ENCODE measurements at places on chromosomes 13 and 19.

DNA sequence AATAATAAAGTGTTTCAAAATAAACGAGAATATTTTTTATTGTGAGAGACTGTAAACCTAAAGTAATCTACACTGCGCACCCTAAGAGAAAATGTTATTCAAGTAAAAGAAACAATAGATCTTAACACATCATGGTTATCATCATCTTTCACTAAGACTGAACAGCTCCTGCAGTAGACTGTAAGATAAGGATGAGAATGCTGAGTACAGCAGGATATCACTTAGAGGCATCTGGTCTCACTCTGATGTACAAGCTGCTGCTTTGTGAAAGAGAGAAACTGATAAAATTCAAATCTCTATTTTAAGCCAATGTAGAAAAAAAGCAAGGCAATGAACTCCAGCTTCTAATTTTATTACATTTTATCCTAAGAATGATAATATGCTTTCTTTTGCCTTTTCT is 261.7 kb upstream of the HTR2A start:
- DNase-seq = no peak

GRCh38 chr13:101331731-101332130 is 84.6 kb downstream of the NALCN start:
- DNase-seq = peak; percentile 74

- DNase-seq = no peak
These were observed 24.7 kb upstream of the POP4 start for GRCh38 chr19:29581398-29581797.

GRCh38 chr19:38378866-38379265 is 4.5 kb downstream of the PSMD8 start:
- DNase-seq = no peak

GRCh38 chr13:95605448-95606125 is 38.9 kb downstream of the DZIP1 start:
- no peak for DNase-seq

DNA sequence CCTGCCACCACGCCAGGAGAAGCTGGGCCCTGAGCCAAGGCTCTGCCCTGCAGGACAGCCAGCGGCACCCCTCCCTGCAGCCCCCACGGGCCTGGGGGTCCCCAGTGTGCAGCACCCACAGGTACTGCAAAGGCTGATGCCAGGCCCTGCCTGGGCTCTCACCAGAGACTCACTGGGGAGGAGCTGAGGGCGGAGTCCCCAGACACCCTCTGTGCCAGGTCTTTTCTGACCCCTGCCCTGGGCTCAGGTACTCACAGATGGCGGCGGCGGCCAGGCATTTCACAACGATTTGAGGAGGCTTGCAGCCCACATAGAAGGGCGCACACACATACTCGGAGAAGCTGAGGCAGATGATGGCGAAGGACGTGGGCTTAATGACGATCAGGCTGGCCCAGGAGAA is 5.7 kb downstream of the SLC7A9 start:
- no peak for DNase-seq

DNA sequence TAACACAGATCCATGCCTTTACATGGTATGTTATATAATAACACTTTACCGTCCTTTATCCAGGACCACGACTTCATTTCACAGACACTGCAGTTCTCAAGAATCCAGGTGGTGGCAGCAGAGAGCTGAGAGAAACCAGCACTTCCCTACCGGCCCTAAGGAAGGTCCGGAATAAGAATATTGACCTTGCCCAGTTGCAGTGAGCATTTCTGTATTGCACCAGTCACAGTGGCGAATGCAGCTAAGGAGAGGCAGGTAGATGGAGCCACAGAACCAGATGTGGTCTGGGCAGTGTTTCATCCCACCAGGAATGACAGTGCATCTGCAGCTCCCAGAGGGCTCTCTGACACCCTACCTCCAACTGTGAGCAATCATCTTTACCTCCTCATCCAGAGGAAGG is 44.6 kb downstream of the ZNF787 start:
- DNase-seq = peak; percentile 45

GRCh38 chr13:112096959-112097358 is 30.0 kb downstream of the SOX1 start:
- DNase-seq = no peak

GRCh38 chr13:112254900-112255299 is 121.3 kb upstream of the SPACA7 start:
- DNase-seq = no peak

DNA sequence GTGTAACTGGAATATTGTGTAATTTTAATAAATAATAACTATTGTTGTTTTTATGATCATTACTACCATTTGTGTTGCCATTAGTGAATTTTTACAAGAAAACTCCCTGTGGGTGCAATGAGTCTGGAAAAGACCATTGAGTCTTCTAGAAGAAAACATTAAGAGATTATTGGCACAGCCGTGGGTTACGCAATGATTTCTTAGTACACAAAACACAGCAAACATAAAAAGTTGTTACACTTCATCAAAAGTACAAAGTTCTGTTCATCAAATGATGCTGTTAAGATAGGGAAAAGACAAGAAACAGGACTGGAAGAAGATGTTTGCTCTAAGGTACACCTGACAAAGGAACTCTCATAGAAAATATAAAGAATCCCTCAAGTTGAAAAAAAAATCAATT is 41.6 kb downstream of the ZNF331 start:
- no peak for DNase-seq

GRCh38 chr13:51479199-51479523 is 26.3 kb upstream of the INTS6 start:
- no peak for DNase-seq

DNA sequence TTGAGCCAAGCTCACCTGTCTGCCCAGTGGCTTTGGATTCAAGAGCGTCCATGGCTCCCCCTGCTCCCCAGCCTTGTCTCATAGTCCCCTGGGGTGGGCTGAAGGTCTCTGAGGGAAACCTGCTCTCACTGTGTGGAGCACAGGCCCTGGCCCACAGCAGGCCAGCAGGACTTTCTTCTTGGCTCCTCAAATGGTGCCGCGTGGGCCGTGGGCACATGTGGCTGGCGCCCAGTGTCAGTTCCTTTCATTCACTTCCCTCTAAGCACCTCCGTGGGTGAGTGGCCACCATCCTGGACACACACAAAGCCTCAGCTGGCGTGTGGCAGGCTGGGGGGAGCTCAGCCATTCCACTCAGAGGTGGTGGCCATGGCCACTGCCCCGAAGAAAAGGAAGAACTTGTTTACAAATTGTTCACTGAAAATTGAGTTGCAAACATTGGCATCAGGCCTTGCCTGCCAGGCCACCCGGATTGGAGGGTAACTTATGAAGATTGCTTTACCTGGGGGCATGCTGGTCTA is 53.1 kb downstream of the C1QTNF9 start:
- DNase-seq = no peak

DNA sequence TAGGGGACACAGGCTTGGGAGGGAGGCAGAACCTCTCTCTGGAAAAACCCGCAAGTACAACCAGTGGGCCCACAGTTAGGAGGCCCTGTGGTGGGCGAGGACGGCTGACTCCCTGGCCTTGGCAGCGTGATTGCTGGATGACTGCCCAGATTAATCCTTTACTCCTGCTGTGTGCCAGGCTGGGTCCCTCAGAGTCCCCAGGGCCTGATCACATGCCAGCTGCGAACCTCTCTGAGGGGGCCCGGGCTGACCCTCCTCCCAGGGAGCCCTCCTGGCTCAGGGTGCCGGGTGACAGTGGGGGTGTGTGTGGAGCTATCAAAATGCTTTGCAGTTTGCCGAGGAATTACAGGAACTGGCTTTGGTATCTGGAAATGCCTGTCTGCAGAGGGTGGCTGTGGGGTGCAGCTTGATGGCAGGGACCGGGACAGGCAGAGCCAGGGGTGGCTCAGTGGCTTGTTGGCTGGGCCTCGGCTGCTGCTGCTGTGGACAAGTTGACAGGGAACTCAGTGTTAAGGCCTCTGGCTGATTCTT is 48.9 kb downstream of the DNM2 start:
- no peak for DNase-seq

- no peak for DNase-seq
These were observed 17.0 kb upstream of the RUBCNL start for GRCh38 chr13:46403851-46404732.

GRCh38 chr13:93670866-93671265 is 444.3 kb downstream of the GPC6 start:
- DNase-seq = no peak

- no peak for DNase-seq
These were observed 363.2 kb downstream of the SLITRK6 start for GRCh38 chr13:85436029-85436428.

DNA sequence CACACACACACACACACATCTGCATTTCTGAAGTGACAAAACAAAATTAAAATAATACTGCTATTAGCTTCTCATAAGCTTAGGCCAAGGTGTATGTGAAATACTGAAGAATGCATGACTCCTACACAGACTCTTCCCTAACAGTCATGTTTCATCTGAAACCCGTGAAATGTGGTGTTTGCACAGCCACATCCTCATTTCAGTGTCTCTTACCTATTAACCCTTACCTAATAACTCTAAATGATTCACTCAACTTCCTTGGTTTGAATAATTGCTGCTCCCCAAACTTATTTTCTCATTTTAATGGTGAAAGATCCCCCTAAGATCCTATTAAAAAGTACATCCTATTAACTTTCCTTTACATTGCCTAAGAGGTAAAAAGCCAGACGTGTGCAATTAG is 117.6 kb downstream of the MIPEP start:
- no peak for DNase-seq

DNA sequence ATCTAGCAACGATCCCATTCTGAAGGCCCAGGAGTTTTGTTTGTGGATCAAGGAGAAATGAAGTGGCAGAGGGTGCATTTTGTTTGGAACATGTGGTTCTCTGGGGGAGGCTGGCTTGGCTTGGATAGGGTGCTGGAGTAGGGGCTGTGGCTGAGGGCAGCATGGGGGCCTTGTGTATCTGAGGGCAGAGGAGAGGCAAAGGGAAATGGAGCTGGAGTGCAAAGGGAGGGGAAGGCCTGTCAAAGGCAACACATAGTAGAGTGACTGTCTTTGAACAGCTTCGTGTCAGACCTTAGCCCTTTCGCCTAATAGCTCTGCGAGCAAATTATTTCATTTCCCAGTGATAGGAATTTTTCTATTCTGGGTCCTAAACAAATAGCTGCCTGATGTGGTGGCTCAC is 187.2 kb downstream of the KCNRG start:
- no peak for DNase-seq

DNA sequence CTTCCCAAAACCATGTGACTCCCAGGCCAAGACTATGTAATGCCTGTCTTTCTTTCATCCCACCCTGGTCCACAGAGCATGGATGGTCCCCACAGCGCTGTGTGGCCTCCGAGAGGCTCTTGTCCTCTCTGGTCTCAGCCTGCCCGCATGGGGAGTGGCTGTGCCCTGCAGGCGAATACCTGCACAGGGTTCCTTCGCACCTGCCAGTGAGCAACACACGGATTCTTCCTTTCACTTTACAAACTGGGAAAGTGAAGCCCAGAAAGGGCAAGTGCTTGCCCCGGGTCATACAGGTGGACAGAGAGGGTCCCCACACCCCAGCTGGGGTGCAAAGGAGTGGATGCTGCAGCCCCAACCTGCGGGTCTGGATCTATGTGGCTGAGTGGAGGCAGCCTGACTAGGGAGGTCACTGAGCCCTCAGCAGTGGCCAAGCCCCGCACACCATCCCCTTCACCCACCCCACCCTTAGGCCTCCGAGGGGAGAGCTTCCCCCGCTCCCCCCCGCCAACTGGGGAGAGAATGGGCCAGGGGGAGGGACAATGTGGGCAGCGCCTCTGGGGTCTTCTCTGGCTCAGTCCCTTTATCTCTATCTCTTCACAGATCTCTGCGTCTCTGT is 747 bp upstream of the MARK4 start:
- DNase-seq = no peak

DNA sequence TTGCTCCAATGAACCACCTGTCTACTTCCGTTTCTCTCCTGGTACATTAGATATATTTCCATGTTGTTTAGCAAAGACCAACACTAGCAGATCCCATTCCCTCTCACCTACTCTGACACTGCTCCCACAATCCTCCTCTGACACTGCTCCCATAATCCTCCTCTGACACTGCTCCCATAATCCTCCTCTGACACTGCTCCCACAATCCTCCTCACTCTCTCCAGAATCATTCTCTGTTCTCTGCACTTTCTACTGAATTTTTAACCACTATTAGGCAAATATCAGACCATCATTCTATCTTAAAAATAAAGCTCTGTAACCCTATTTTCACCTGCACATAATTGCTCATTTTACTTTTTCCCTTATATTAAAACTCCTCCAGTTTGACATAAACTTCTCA is 578.5 kb upstream of the PCDH20 start:
- DNase-seq = no peak

DNA sequence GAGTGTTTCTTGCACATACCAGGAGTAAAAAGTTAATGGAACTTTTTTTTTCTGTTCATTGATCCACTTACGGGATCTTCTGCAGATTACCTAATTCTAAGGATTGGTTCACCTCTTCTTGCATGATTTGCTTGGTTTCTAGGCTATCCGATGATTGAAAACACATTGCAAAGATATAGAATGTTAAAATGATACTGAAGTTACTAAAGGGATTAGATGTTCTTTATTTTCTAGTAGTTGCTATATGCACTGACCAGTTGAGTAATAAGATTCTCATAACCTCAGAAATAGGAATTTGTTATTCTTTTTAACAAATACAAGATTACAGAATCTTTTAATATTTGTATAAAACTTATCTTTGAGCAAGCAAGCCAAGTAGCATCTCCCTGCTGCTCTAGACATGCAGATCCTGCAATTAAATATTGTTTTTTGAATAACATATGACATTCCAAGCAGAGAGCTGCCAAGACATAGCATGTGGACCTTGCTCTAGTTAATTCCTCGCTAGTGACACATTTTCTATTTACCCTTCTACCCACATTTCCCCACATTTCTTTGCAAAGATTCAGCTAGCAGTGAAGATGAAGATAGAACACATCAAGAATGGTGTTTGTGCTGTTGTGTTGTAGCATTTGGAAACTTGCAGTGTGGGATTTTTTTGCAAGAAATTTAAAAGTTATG is 51.7 kb upstream of the RNF113B start:
- DNase-seq = no peak

GRCh38 chr19:44212866-44213346 is 574 bp downstream of the ZNF227 start:
- peak; percentile 30 for DNase-seq

- DNase-seq = no peak
These were observed 17.6 kb downstream of the FBXO46 start for GRCh38 chr19:45713141-45713540.

- DNase-seq = no peak
These were observed 28.8 kb downstream of the EPN1 start for GRCh38 chr19:55703790-55704215.

DNA sequence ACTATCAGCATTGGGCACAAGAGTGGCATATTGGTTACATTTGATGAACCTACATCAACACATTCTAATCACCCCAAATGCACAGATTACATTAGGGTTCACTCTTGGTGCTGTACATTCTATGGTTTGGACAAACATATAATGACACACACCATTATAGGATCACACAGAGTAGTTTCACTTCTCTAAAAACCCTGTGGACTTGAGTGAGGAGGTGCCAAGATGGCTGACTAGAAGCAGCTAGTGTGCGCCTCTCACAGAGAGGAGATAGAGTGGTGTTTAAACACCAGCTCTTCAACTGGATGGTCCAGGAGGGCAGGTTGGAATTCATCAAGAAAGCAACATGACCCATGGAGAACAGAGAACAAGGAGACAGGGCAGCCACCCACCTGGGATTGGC is 265.6 kb downstream of the TDRD3 start:
- no peak for DNase-seq

- peak; percentile 80 for DNase-seq
These were observed 617.5 kb upstream of the KLF12 start for GRCh38 chr13:74751739-74752138.

GRCh38 chr19:28927456-28927855 is 285.5 kb downstream of the UQCRFS1 start:
- DNase-seq = no peak

- no peak for DNase-seq
These were observed at the start of gene RINL for GRCh38 chr19:38877781-38878574. Gene RINL (minus strand): TSS chr19:38878275. CDS start chr19:38876742, 1,533 bp downstream.

GRCh38 chr19:17761148-17761547 is 9.9 kb downstream of the FCHO1 start:
- no peak for DNase-seq
